Stimulated activated CD8-positive, alpha-beta memory T cell treated with anti-CD3 and anti-CD28 coated beads, Interleukin-7, amount 100 ng/mL, for 4 hours (primary cell): ENCODE measurements at places on chromosomes 4 and X.
A peak's percentile ranks its signal among the peaks of the same experiment; 100 is the strongest.

GRCh38 chr4:108831291-108831690 lies 68.4 kb upstream of the ETNPPL start:
- DNase-seq: no peak

GRCh38 chrX:78327370-78328086 lies at the start of gene CYSLTR1:
Gene CYSLTR1, minus strand, starts transcription at chrX:78327611. Its CDS starts 53,865 bp downstream, at chrX:78273746.
- no peak for DNase-seq

- DNase-seq: no peak
Observed at GRCh38 chrX:55026840-55027239, 3.9 kb downstream of the ALAS2 start.

DNA sequence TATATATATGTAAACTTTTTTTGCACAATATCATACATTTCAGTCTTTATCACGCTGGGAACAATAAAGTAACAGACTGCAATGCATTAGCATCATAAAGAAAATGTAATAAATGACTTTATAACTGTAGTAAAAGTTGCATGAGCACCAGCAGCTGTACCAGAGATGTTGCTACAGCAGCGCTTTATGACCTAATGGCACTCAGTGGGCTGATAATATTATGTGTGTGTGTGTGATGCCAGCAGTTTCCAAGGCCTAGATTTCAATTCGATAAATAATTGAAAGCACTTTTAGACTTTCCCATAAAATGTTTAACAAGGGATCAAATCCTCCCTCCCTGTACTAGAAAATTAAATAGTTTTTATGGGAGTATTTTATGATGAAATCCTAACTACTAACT lies 367.6 kb upstream of the AGA start:
- no peak for DNase-seq

DNA sequence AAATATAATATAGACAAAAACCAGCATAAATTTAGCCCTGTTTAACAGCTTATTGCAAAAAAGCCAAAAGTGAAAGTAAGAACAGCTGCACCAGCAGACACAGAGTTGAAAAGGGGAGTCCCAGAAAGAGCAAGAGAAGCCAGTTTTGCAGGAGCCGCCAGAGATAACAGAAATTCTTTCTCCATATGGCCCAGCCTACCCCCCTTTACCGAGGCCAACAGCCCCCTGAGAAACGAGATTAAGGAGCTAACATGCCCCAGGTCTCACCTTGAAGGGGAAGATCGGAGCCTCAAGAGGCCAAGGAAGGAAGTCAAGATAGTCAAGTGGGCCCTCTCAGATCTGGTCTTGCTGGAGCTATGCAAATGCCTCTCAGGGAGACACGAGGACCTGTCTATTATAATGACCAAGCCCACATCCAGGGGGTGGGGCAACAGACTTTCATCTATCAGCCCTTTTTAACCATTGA lies 4.8 kb downstream of the ACOX3 start:
- DNase-seq: no peak

DNA sequence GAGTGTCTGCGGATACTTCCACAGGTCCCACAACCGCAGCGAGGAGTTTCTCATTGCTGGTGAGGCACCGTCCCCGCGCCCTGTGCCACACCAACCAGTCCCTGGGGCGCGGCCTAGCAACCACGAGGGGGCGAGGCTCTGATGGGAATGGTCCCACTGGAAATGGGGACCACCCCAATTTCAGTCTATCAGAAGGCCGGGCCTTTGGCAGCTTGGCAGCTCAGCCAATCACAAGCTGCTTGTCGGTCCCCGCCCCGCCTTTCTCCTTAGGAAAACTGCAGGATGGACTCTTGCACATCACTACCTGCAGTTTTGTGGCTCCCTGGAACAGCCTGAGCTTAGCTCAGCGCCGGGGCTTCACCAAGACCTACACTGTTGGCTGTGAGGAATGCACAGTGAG lies 3.0 kb downstream of the TIMP1 start:
- no peak for DNase-seq

GRCh38 chr4:60241866-60242265 lies 958.3 kb upstream of the ADGRL3 start:
- DNase-seq: no peak

GRCh38 chr4:171928336-171928735 lies 115.1 kb downstream of the GALNTL6 start:
- DNase-seq: no peak

DNA sequence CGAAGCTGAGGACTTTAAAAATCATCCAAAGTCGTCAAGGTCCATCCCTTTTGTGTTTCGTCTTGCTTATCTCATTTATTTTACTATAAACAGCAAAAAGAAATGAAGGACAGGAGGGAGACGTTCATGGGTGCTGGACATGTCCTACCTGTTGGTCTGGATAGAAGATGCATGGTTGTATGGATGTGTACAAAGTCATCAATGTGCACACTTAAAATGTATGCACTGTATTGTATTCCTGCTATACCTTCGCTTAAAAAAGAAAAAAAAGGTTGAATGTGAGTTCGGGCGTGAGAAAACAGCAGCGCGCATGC lies 313 bp upstream of the BLOC1S4 start:
- DNase-seq: no peak

GRCh38 chr4:11446155-11446811 lies 17.6 kb upstream of the HS3ST1 start:
- no peak for DNase-seq

DNA sequence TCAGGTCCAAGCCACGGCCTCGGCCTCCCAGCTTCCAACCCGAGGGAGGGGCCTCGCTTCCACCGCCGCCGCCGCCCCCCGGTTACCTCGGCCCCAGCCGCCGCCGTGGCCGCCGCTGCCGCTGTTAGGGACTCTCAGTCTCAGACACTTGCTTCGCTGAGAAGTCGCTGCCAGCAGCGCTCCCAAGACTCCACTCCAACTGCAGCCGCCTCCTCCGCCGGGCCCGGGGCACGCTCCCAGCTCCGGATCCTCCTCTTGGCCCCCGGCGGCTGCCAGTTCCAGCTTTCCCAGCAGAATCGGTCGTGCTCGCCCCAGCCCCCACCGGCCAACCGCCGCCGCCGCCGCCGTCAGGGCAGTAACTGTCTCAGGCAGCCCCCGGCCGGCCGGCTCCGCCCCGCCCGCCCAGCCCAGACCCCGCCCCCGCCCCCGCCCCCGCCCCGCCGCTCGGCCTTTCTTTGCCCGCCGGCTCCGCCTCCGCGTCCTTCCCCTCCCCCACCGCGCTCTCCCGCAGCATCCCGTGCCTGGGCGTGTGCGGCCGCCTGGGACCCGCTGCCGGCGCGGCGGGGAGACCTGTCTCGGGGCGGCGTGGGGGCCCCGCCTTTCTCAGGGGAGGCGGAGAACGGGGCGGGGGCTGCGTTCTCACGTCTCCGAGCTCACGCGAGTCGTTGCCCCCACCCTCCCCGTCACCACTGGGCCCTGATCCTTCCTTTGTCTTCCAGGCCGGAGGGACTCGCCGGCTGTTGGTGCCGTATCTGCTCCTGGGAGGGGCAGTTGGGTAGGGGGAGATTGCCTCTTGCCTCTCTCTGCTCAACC lies at the start of gene ANKRD50:
Gene ANKRD50, minus strand, starts transcription at position 361 of the 813 bp plus-strand sequence. CDS start 2,221 bp downstream, outside the sequence.
- DNase-seq: peak; percentile 7

DNA sequence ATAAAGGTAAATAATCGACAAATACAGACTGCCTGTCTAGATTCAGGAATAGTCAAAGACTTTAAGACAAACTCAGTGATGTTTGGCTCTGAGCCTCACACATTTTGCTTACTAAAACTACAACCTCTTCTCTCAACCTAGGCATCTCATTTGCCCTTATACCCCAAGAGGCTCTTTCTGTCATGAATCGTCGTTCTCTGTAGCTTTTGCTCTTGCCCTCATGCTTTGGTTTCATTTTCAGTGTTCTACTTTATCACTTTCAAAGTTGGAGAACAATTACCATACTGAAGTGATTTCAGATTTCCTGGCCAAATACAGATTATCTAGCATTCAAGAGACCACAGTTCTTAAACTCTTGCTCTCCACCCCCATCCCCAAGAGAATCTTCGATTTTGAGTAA lies 114.1 kb upstream of the RAP2C start:
- DNase-seq: no peak

GRCh38 chrX:149495573-149496071 lies 9.5 kb downstream of the IDS start:
- no peak for DNase-seq

GRCh38 chr4:110055158-110055768 lies 142.6 kb downstream of the EGF start:
- DNase-seq: no peak

GRCh38 chr4:15428611-15429010 lies 778 bp downstream of the C1QTNF7 start:
- DNase-seq: no peak

DNA sequence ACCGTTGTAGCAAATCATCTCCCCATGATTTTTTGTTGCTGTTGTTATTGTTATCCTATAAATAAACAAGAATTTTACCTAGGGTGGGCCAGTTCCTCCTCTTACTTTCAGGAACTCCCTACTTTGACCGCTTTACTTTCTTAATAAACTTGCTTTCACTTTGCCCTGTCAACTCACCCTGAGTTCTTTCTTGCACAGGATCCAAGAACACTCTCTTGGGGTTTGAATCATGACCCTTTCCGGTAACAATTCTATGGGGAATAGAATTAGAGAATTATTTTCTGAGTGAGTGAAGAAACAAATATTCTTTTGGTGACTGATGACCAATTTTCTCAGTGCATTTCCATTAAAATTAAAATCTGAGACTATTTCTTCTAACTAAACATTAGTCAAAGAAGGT lies 584.0 kb upstream of the TENM3 start:
- DNase-seq: no peak

- DNase-seq: no peak
Observed at GRCh38 chr4:118325431-118325830, 27.4 kb downstream of the PRSS12 start.

DNA sequence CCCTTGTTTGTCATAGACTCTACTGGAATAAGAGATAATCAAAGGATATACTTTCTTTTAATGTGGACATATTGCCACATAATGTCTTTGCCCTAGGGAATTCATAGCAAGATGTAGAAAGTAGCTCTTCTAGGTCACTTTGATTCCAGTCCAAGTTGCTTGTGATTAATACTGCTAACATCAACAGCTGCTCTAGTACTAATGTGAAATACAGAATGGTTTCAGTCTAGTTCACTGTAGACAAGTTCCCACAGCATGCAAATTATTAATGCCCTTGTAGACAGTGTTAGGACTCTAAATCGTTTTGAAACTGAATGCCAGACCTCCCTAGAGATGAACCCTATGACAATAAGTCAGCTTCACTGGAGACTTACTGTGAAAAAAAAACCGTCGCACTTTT lies 494.6 kb upstream of the ATOH1 start:
- no peak for DNase-seq

GRCh38 chr4:145694929-145695328 lies 15.0 kb downstream of the C4orf51 start:
- no peak for DNase-seq

GRCh38 chr4:6123976-6124375 lies 76.4 kb downstream of the JAKMIP1 start:
- no peak for DNase-seq

DNA sequence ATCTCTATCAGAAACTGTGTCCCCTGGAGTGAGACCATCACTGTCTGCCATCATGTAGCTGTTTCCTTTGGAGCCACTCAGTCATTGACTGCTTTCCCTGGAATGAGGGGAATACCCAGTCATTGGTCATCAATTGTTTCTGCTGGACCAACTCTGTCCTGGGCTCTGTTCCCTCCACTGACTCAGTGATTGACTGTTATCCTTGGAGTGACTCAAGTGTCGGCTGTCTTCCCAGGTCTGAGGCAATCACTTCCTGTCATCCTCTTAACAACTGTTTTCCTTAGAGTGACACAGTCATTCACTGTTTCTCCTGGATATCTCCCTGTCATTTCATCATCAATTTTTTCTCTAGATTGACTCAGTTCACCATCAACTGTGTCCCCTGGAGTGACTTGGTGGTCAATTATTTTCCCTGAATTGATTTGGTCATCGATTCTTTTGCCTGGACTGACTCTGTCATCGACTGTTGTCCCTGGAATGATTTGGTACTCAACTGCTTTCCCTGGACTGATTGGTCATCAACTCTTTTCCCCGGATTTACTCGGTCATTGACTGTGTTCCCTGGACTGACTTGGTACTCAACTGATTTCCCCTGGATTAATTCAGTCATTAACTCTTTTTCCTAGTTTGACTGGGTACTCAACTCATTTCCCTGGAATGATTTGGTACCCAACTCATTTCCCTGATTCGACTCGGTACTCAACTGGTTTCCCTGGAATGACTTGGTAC lies 327.9 kb upstream of the VCX start:
- DNase-seq: no peak

DNA sequence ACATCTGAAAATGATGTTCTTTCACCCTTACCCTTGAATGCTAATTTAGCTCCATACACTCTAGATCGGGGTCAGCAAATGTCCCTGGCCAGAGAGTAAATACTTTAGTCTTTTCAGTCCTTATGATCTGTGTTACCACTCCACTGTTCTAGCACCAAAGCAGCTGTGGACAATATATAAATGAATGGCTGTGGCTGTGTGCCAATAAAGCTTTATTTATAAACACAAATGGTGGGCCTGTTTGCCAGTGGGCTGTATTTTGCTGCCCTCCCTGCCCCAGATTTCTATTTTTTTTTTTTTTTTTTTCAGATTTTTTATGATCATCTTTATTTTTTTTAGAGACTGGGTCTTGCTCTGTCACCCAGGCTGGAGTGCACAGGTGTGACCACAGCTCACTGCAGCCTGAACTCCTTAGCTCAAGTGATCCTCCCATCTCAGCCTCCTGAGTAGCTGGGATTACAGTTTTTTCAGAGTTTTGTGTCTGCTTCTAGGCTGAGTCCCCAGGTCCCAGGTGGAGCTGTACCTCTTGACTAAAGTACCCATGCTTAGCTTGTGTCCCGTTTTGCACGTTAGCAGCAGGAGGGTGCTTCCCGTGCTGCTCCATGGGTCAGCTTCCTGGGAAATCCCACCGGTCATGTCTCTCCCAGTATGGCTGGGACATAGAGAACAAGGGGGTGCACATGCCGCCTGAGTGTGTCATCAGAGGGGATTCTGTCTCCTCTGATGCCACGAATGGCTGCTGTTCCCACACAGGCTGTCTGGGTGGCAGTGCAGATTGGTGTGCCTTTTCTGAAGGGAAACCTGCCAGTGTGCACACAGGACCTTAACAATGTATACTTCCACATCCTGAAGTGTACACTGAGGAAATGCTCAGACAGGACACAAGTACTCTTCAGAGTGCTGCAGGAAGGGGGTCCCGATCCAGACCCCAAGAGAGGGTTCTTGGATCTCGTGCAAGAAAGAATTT lies 16.0 kb upstream of the GRPEL1 start:
- DNase-seq: no peak

DNA sequence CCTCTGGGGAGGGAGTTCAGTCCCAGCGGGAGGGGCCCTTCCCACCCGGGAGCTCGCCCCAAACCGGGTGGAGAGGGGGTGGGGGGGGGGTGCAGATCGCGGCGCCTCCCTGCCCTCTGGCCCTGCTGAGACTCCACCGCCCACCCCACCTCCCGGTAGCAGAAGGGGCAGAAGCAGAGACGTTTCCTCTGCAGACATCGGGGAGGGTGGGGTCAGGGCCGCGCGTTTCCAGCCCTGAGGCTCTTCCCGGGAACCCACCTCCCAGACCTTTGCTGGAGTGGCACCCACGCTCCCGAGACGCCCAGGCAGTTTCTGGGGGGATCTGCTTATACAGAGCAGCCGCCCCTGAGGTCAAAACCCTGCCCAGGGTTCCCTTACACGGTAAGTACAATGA lies 30.2 kb downstream of the CPLX1 start:
- no peak for DNase-seq
